K562 (cell line): ENCODE measurements at places on chromosomes 2 and 18.

- no peaks in the 10 kb centered on the region for H3K4me1 ChIP-seq
- DNase-seq = no peak
- peaks cover 5% of the 10 kb centered on the region; the same call in 1 of the 2 replicates for H3K27me3 ChIP-seq
- no peak overlapping the region for H3K4me3 ChIP-seq
- H3K27ac ChIP-seq = no peak overlapping the region
Observed at GRCh38 chr2:174492963-174493431, 6.2 kb upstream of the GPR155 start.

DNA sequence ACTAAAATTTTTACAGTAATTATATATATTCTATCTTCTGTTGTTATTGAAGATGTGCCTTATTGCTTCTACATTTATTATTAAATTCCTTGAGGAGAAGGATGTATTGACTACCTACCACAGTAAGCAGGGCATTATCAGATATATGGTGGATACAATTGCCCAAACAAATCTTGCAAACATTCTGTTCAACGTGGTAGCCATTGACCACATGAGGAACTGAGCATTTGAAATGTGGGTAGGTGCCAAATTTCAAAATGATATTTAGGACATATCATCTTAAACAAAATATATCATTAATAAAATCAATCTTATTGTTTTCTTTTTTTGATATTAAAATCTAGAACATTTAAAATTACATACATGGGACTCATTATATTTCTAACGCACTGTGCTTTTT, 11.1 kb downstream of the SCN3A start:
- no peaks in the 10 kb centered on the region for H3K36me3 ChIP-seq
- H3K27ac ChIP-seq = no peak overlapping the region
- no peak for DNase-seq
- H3K4me1 ChIP-seq = no peaks in the 10 kb centered on the region
- no peak overlapping the region for H3K4me3 ChIP-seq
- H3K27me3 ChIP-seq = no peaks in the 10 kb centered on the region

- no peaks in the 10 kb centered on the region for H3K27me3 ChIP-seq
- peaks cover 41% of the 10 kb centered on the region for H3K36me3 ChIP-seq
- DNase-seq = peak; percentile 30
- peak overlapping the region; percentile 62 for H3K4me3 ChIP-seq
- H3K27ac ChIP-seq = peak overlapping the region; percentile 59; the same call in 2 of the 3 replicates
Observed at GRCh38 chr2:111122631-111123421, 2.1 kb downstream of the BCL2L11 start.

- no peaks in the 10 kb centered on the region for H3K27me3 ChIP-seq
- DNase-seq = no peak
- H3K4me3 ChIP-seq = no peak overlapping the region
- no peaks in the 10 kb centered on the region; the same call in 2 of the 3 replicates for H3K4me1 ChIP-seq
Observed at GRCh38 chr2:241459520-241459919, 48.9 kb downstream of the STK25 start.

DNA sequence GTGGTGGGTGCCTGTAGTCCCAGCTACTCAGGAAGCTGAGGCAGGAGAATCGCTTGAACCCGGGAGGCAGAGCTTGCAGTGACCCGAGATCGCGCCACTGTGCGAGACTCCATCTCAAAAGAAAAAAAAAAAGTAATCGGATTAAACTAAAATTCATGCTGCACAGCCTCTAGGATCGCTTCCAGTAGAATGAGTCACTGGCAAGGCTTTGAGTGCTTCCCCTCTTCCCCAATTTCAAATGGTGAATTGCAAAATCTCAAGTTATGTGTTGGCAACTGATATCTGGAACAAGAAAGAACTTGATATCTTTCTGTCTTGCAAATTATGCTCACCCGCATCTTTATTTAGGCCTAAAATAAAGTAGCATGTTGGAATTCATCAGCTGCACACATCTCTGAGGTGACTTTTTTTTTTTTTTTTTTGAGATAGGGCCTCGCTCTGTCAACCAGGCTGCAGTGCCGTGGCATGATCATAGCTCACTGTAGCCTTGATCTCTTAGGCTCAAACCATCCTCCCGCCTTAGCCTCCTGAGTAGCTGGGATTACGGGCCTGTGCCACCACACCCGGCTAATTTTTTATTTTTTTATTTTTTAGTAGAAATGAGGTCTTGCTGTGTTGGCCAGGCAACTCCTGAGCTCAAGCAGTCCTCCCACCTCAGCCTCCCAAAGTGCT, 12.7 kb downstream of the TTC39C start:
- no peak overlapping the region for H3K27ac ChIP-seq
- H3K36me3 ChIP-seq = no peaks in the 10 kb centered on the region
- H3K4me1 ChIP-seq = no peaks in the 10 kb centered on the region

GRCh38 chr2:7771781-7772180, 854.6 kb downstream of the RNF144A start:
- H3K27me3 ChIP-seq = peaks cover under 1% of the 10 kb centered on the region; the same call in 1 of the 2 replicates
- no peaks in the 10 kb centered on the region for H3K4me1 ChIP-seq
- H3K36me3 ChIP-seq = no peaks in the 10 kb centered on the region

- H3K4me1 ChIP-seq = peaks cover 22% of the 10 kb centered on the region
- 0 out of 3 replicates have a peak overlapping the region, but pooled peaks have one; percentile 25 for H3K27ac ChIP-seq
- H3K4me3 ChIP-seq = no peak overlapping the region
- H3K27me3 ChIP-seq = no peaks in the 10 kb centered on the region
- no peaks in the 10 kb centered on the region for H3K36me3 ChIP-seq
Observed at GRCh38 chr2:169038338-169038757, 7.2 kb upstream of the ABCB11 start.

GRCh38 chr2:105760639-105761337, 16.1 kb downstream of the NCK2 start:
- H3K36me3 ChIP-seq = no peaks in the 10 kb centered on the region
- no peaks in the 10 kb centered on the region for H3K4me1 ChIP-seq
- DNase-seq = no peak
- no peaks in the 10 kb centered on the region for H3K27me3 ChIP-seq

DNA sequence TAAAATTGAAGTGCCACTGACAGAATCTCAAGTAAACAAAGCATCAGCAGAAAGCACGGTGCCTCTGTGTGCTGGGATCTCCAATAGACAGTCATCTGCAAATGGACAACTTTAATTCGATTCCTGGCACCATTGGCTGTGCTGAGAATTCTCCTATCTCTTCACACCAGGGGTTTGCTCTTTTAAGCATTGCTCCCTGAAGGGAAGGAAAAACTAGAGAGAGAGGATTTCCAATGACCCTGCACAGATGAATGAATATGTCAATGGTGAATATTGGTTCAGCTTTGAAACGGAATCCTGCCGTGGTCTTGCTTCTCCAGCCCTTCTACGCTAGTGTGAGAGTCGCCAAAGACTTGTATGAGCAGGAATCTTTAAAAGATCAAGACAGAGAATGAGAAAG, 97.9 kb downstream of the FIGN start:
- H3K4me3 ChIP-seq = no peak overlapping the region
- H3K36me3 ChIP-seq = no peaks in the 10 kb centered on the region
- no peak overlapping the region for H3K27ac ChIP-seq
- H3K4me1 ChIP-seq = no peaks in the 10 kb centered on the region
- no peak for DNase-seq

DNA sequence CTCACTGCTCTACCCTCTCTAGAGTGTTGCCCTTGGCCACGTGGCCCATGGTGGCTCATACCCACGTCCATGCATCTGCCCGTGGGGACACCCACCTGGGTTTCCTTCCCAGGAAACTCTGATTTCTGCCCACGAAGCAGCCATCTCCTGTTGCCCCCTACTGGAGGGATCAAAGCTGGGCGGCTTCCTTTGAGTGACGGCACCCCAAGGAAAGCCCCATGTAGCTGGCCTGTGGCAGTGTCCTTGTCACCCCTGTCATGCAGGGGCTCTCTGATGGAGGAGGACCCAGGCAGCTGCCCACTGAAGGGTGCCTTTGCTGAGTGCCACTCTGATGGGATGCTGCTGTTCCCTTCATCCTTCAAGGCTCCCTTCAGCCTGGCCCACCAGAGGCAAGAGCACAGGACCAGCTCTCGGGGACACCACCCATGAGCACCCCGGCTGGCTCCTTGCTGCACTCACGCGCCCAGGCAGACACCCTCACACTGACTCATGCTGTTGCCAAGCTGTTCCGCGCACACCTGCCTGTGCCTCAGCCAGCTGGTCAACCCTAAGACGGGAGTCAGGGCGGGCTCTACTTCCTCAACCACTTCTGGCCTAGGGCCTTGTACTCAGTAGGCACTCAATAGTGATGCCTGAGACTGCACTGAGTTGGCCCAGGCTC, 101.1 kb downstream of the CTIF start:
- H3K4me3 ChIP-seq = no peak overlapping the region
- H3K27ac ChIP-seq = no peak overlapping the region
- peak; percentile 23 for DNase-seq
- H3K36me3 ChIP-seq = no peaks in the 10 kb centered on the region
- no peaks in the 10 kb centered on the region for H3K27me3 ChIP-seq
- H3K4me1 ChIP-seq = no peaks in the 10 kb centered on the region

DNA sequence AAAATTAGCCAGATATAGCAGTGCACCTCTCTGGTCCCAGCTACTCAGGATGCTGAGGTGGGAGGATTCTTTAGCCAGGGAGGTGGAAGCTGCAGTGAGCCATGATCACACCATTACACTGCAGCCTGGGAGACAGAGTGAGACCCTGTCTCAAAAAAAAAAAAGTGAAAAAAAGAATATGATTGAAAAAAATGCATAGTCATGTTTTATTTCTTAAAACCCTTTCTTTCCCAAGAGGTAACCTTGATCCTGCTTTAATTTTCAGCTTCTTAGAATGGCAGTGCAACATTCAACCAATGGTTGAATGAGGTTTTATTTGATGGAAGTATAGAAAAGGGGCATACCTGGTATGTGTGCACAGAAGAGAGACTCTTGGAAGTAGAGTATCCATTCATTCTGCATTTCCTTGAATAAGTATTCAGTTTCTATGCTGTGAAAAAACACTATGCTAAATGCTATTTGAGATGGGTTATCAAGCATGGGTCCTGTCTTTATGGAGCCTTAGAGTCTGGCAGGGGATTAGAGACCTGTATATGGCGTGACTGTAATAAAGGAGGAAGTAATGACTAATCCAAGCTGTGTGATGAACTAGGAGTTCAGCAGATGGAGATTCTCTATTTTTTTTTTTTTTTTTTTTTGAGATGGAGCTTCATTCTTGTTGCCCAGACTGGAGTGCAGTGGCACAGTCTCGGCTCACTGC, 146.3 kb downstream of the WDSUB1 start:
- no peak overlapping the region for H3K27ac ChIP-seq
- peaks cover 12% of the 10 kb centered on the region; the same call in 2 of the 3 replicates for H3K4me1 ChIP-seq
- H3K36me3 ChIP-seq = no peaks in the 10 kb centered on the region
- no peak overlapping the region for H3K4me3 ChIP-seq
- H3K27me3 ChIP-seq = peaks cover under 1% of the 10 kb centered on the region; the same call in 1 of the 3 replicates

GRCh38 chr2:43239981-43240765, 13.8 kb upstream of the ZFP36L2 start:
- no peak overlapping the region for H3K4me3 ChIP-seq
- H3K27me3 ChIP-seq = no peaks in the 10 kb centered on the region
- H3K36me3 ChIP-seq = no peaks in the 10 kb centered on the region
- H3K27ac ChIP-seq = no peak overlapping the region
- DNase-seq = peak; percentile 24

DNA sequence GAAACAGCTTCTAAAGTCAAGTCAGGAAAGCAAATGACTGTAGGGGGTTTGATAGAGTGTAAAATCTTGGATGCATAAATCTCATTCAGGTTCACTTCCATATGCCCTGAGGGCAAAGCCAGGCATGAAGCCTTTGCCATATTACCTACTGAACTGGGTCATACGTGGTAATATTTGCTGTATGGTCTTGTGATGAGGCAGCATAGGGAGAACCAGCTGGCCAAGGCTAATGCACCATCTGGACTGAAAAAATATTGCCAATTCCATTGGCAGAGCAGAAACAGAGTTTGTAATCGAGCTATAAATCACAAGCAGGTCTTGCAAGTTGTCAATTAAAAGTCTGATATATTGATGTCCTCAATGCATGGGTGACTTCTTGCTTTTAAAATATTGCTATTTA, 243.8 kb downstream of the ERBB4 start:
- H3K36me3 ChIP-seq = no peaks in the 10 kb centered on the region
- no peak overlapping the region for H3K27ac ChIP-seq
- no peak for DNase-seq
- no peaks in the 10 kb centered on the region for H3K27me3 ChIP-seq

DNA sequence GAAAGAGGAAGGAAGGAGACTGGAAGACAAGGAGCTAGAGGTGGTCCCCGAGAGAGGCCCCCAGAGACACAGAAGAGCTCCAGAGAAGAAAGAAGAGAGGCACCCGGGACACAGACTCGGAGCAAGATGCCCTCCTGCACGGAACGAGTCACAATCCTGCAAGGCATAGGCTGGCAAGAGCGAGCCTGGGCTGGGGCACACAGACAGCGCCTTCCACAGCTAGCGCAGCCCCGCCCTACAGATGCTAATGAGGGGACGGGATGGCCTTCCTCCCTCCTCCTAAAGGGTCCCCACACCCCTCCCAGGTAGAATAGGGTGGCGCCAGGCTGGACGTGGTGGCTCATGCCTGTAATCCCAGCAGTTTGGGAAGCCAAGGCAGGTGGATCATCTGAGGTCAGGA, 19.8 kb upstream of the GPR17 start:
- H3K27me3 ChIP-seq = peaks cover 40% of the 10 kb centered on the region; the same call in 2 of the 3 replicates
- no peaks in the 10 kb centered on the region for H3K36me3 ChIP-seq
- H3K4me3 ChIP-seq = no peak overlapping the region
- H3K4me1 ChIP-seq = no peaks in the 10 kb centered on the region; the same call in 2 of the 3 replicates
- H3K27ac ChIP-seq = no peak overlapping the region

- peak overlapping the region; percentile 62 for H3K4me3 ChIP-seq
- H3K36me3 ChIP-seq = no peaks in the 10 kb centered on the region
- no peaks in the 10 kb centered on the region for H3K27me3 ChIP-seq
- peaks cover 48% of the 10 kb centered on the region for H3K4me1 ChIP-seq
- H3K27ac ChIP-seq = peak overlapping the region; percentile 83
- DNase-seq = peak; percentile 43
Observed at GRCh38 chr18:48541026-48541746, 2.4 kb downstream of the CTIF start.

- peaks cover 15% of the 10 kb centered on the region for H3K4me1 ChIP-seq
- DNase-seq = no peak
- H3K36me3 ChIP-seq = no peaks in the 10 kb centered on the region
Observed at GRCh38 chr2:112182581-112183034, 44.4 kb downstream of the FBLN7 start.

GRCh38 chr2:163351966-163352365, 383.8 kb downstream of the FIGN start:
- no peak for DNase-seq
- H3K4me3 ChIP-seq = no peak overlapping the region
- no peak overlapping the region for H3K27ac ChIP-seq
- H3K27me3 ChIP-seq = no peaks in the 10 kb centered on the region

- H3K4me1 ChIP-seq = no peaks in the 10 kb centered on the region
- no peak overlapping the region for H3K27ac ChIP-seq
- H3K36me3 ChIP-seq = no peaks in the 10 kb centered on the region
- H3K4me3 ChIP-seq = no peak overlapping the region
- H3K27me3 ChIP-seq = no peaks in the 10 kb centered on the region
Observed at GRCh38 chr2:40507432-40507831, 55.5 kb upstream of the SLC8A1 start.

GRCh38 chr2:228105526-228106250, 75.8 kb downstream of the SPHKAP start:
- H3K4me1 ChIP-seq = no peaks in the 10 kb centered on the region
- DNase-seq = no peak
- no peak overlapping the region for H3K27ac ChIP-seq
- H3K36me3 ChIP-seq = no peaks in the 10 kb centered on the region
